ENCODE measurements at places on chromosomes 12 and 14.

- no peak for DNase-seq
Measured at GRCh38 chr12:100473050-100473715, 483 bp upstream of the NR1H4 start.

- no peak for DNase-seq
Measured at GRCh38 chr12:39946361-39947280, 159.3 kb downstream of the SLC2A13 start.

DNA sequence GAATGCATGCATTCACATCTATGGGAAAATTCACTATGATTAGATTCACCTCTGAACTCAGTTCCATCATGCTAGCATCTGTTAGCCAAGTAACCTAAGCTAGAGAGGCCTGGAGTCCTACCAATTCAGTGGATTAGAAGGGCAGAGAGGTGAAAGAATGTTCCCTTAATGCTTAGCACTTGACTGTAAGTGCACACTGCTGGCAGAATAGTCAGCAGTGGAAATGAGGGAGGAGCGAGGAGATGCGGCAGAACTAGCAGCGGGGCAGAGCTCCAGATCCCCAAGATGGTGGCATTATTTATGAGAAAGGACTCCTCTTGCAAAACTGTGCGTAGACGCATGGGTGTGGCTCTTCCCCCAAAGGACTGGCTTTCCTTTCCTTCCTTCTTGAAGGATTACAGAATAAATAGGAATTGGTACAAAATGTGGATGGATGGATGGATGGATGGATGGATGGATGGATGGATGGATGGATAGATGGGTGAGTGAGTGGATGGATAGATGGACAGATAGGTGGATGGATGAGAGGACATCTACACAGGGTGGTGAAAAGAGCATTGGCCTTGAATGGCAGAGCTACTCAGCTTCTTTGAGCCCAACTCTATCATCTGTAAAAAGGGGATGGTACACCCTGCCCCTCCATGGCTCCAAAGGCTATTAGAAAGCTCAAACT, 227.2 kb downstream of the CHST11 start:
- DNase-seq, result no peak

DNA sequence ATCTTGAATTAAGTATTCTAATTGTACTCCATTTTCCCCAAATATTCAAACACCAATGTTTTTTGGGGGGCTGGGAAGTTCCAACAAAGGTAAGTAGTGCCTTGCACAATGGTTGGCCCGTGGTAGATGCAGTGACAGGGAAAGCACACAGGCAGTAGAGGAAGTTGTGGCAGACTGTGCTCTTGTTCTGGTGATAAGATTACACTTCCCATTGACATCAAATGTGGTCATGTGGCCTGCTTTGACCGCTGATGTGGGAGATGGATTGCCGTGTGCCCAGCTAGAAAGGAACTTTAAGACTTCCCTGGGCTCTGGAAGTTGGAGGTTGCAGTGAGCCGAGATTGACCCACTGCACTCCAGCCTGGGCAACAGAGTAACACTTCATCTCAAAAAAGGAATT, 223.8 kb downstream of the VRK1 start:
- no peak for DNase-seq

- no peak for DNase-seq
Measured at GRCh38 chr12:56046027-56046780, 4.5 kb downstream of the RPS26 start.

DNA sequence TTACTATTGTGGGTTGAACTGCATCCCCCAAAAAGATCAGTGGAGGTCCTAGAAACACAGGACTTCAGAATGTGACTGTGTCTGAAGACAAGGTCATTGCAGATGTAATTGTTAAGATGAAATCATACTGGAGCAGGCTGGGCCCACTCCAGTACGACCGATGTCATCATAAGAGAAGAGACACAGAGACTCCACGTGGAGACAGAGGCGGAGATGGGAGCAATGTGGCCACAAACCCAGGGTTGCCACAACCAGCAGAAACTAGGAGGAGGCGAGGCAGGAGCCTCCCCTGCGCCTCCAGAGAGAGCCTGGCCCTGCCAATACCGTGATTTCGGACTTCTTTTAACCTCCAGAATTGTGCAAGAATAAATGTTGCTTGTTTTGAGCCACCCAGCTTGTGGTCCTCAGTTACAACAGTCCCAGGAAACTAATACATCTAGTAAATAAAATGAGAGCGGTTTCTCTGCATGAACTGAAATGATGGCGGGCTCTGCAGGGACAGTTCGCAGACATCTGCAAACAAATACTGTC, 25.7 kb upstream of the FZD10 start:
- no peak for DNase-seq

- DNase-seq, result no peak
Measured at GRCh38 chr12:29346769-29347421, 34.1 kb downstream of the ERGIC2 start.

- no peak for DNase-seq
Measured at GRCh38 chr14:104446611-104447010, 133.0 kb upstream of the C14orf180 start.

DNA sequence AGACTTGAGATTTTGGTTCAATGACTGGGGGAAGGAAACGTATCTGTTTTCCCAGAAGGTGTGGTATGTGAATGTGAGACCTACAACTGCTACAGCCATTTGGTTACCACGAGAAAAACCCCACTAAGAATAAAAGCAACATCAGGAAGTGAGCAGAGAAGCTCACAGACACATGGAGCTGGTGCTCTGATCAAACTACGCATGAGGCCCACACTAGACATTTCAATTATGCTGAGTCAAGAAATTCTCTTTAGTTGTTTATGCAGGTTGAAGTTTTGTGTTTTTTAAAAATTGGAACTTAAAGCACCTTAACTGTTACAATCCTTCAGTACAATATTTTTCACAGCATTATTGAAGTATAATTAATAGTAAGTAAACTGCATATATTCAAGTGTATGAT, 8.9 kb upstream of the SPTLC2 start:
- DNase-seq, result no peak

DNA sequence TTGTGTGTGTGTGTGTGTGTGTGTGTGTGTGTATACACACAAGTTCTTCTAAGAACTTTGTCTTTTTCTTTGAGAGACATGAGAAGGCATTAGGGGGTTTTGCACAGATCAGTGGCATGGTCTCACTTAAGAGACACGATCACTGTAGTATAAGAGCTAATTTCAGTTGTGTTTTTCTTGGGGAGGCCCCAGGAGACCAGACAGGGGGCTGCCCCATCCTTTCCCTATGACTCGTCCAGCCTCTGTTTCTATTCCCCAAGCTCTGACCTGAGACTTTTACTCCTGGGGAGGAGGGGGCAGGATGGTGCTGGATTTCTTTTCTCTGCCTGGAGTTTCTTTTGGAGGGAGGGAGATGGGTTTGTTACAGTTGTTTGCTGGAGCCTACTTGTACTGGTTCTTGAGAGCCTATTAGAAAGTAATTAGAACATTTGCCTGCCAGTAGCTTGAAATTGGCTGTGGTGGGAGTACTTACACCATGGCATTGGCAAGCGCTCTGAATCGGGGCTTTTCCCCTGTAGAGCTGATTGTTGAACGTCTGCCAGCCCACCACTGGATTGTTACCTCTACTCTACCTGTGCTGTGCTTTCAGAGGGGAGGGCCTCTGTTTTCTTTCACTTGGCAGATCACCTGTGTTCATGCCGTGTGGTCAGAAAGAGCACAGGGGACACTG, 109.5 kb downstream of the TSPAN9 start:
- no peak for DNase-seq

- DNase-seq, result peak; percentile 17
Measured at GRCh38 chr12:50058743-50059312, 1.4 kb downstream of the ASIC1 start.

- DNase-seq, result peak; percentile 31
Measured at GRCh38 chr12:98698603-98699463, 53.7 kb downstream of the APAF1 start.

DNA sequence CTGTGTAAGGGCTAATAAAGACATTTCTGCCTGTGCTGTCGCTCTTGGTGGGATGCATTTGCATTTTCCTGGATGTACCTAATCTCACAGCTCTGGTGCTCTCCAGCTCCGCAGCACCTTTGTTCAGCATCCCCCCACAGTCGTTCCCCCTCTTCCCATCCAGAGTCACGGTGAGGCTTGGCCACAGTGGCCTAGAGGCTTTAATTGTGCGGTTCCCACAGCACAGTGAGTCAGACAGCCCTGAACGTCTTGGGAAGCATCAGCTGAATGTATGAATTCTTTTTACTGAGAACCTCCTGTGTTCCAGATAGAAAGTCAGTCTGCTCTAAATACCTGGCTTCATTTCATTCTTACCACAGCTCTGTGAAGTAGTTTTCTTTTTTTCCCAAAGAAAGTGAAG, 28.7 kb downstream of the MLXIP start:
- no peak for DNase-seq

DNA sequence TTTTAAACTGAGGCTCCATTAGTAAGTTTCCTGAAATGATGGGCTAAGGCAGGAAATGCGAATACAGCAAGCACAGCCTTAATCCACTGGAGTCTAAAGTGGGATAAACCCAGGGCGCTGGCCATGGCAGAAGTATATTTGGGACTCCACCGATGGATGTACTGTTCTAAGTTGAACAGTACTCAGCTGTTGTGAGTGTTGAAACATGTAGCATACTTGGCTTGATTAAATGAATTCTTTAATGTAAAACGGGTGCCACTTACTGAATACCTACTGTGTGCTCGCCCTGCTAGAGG, 996 bp downstream of the SSPN start:
- no peak for DNase-seq

GRCh38 chr12:113260636-113261300, 39.5 kb downstream of the TPCN1 start:
- DNase-seq, result no peak

DNA sequence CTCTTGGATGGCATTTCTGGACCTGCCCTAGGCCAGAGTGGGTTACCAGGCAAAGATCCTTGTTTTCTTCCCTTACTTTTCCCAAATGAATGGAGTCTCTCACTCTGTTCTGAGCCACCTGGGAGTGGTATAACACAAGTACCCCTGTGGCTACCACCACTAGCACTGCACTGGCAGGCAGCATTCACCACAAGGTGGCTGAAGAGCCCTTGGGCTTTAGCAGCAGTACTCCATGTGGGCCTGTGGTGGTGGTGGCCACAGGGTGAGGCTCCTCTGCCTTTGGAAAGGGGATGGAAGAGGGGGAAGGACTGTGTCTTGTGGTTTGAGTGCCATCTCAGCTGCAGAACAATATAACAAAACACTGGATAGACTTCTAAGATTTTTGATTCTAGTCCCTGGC, 38.1 kb upstream of the LMNTD1 start:
- DNase-seq, result no peak

GRCh38 chr12:461425-461824, 1.7 kb downstream of the B4GALNT3 start:
- no peak for DNase-seq

DNA sequence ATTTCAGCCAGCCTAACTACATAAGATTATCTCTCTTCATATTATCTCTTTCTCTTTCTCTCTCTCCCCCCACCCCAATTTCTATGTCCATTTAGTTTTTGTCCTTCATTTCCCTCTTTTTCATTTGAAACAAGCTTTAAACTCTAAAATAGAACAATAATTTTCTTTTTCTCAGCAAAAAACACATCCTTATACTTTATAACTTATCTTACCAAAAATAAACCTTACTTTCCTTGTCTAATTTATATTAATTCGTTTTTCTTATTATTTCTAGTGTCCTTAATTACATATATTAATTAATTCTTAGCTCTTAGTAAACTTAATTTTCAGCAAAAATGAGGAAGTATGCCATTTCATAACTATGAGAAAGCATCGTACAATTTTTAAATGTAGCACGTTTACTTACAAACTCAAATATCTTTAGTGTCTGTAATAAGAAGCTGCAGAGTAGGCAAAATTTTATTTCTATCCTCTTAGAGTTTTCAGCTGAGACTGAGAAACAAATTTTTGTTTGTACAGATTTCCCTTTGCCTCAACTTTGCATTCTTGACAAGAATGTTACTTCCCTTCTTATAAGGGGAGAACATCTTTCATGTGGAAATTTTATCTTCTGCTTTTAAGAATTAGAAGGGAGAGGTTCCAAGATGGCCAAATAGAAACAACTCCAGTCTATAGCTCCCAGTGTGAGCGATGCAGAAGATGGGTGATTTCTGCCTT, 65.1 kb upstream of the ST8SIA1 start:
- no peak for DNase-seq

- no peak for DNase-seq
Measured at GRCh38 chr12:17016116-17016864, 410.3 kb upstream of the LMO3 start.

DNA sequence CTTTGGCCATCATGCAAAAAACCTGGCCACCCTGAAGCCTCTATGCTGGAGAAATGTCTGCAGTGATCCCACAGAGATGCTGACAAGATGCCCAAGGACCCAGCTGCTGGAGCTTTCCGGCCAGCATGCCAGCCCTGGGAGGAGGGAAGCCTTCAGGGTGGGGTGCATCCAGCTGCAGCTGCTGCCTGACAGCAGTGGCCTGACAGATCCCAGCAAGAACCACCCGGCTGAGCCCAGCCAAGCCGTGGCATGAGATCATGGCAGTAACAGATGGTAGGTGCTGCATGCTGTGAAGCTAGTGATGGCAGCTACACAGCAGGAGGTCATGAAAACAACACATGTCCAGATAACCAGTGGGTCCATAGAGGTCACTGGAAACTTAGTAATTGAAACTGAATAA, 13.8 kb downstream of the CLBA1 start:
- no peak for DNase-seq

GRCh38 chr12:5068619-5069018, 24.9 kb downstream of the KCNA5 start:
- no peak for DNase-seq

GRCh38 chr12:116939734-116940133, 29.0 kb downstream of the FBXW8 start:
- DNase-seq, result no peak

DNA sequence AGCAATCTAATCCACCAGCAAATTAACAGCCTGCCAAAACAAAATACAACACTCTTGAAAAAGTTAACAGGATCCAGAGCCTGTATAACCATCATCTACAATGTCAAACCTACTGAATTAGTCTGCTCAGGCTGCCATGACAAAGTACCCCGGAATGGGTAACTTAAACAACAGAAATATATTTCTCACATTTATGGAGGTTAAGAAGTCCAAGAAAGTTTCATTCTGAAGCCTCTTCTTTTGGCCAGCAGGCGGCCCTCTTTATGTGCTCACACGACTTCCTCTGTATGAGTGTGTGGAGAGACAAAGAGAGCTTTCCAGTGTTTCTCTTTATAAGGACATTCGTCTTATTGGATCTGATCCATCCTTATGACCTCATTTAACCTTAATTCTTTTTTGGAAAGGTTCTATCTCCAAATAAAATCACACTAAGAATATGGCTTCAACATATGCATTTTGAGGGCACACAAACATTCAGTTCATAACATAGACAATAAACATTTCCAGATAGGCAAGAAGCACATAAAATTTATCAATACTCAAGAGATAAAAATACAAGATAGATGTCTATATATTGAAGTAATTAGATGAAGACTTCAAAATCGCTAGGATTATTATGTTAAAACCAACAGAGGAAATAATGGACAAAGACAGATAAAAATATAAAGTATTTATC, 5.9 kb upstream of the RERG start:
- no peak for DNase-seq

GRCh38 chr12:27577688-27578087, 53.7 kb downstream of the PPFIBP1 start:
- no peak for DNase-seq

GRCh38 chr12:105487963-105488362, 157.5 kb downstream of the C12orf75 start:
- DNase-seq, result no peak

- DNase-seq, result no peak
Measured at GRCh38 chr14:52006361-52006760, 17.0 kb downstream of the RTRAF start.

- DNase-seq, result no peak
Measured at GRCh38 chr12:62736596-62736995, 198.4 kb downstream of the PPM1H start.
